Mucosa of descending colon (tissue), 3 donors: ENCODE measurements at places on chromosomes 3 and 15. TPM values are rescaled to one million over a fixed set of nuclear protein-coding genes. Genes with fewer than 3 reads are reported as not detected.

DNA sequence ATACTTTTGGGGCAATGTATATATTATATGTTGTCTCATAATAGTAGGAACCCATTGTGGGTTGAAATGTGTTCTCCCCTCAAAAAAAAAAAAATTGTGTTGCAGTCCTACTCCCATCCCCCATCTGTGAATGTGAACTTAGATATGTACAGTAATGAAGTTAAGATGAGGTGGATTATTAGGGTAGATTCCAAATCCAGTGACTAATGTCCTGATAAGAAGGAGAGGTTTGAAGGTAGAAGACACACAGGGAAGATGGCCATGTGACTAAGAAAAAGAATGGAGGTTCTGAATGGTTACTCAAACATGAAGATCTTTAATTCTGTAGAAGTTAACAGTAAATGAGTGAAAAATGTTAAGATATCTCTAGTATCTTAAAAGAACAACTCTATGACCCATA, 3.0 kb upstream of the ATOSA start:
- no peak for DNase-seq

GRCh38 chr15:58298879-58299850, 132.6 kb upstream of the LIPC start:
- no peak for DNase-seq

DNA sequence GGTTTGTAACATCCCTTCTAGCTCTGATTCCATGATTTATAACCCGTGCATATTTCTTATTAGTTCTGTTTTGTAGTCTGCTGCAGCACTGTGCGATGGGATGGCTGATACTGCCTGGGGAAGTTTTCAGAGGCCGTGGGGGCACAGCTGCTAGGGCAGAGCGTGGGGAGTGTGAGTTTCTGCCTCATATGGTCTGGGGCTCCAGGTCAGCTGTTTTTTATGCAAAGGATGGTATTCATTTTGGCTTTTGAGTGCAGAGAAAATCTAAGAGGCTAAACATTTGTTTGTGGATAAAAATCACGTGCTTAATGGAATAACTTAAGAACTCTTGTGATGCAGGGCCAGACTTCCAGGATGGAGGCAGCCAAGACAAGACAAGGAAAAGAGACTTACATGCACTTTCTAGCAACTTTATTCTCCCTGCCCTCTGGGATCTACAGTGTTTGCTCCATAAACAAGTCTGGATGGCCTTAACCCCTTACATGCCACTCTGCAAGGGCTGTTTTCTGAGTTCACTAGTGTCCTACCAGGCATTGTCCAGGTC, 45.5 kb upstream of the CFAP161 start:
- no peak for DNase-seq

GRCh38 chr3:15159501-15160136, 46.4 kb upstream of the CAPN7 start:
- DNase-seq = no peak

- peak; percentile 95 for DNase-seq
Measured at GRCh38 chr3:160941885-160942494, 163.2 kb downstream of the B3GALNT1 start.

DNA sequence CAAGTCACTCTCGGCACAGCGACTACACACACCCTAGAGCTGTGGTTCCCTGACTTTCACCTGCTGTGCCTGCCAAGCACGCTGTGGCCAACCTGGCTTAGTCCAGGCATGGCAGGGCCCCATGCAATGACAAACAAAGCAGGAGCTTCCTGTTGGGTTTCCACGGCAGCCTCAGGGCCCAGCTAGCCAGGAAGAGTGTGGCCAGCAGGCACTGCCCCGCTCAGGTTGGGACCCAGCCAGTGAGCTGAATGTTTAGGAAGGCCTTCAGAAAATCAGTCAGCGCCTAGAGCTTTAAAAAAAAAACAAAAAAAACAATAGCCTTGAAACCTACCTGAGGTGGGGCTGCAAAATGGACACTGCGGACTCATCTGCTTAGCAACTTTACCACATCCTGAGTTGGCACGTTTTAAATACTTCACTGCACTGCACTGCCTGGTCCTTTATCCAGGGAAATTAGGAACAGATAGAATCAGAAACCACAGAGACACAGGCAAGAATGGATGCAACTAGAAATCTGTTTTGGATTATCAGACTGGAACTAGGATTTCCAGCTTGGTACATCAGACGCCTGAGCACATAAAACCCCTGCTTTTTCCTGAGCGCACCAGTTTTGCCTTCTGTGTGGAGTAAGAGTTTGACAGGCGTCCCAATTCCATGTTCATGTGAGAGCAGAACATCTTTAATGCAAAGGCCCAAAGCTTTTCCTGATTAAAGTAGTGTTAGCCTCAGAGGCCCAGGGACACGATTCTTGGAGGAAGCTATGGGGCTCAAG, 36.2 kb upstream of the LDHAL6B start:
- peak; percentile 57 for DNase-seq

DNA sequence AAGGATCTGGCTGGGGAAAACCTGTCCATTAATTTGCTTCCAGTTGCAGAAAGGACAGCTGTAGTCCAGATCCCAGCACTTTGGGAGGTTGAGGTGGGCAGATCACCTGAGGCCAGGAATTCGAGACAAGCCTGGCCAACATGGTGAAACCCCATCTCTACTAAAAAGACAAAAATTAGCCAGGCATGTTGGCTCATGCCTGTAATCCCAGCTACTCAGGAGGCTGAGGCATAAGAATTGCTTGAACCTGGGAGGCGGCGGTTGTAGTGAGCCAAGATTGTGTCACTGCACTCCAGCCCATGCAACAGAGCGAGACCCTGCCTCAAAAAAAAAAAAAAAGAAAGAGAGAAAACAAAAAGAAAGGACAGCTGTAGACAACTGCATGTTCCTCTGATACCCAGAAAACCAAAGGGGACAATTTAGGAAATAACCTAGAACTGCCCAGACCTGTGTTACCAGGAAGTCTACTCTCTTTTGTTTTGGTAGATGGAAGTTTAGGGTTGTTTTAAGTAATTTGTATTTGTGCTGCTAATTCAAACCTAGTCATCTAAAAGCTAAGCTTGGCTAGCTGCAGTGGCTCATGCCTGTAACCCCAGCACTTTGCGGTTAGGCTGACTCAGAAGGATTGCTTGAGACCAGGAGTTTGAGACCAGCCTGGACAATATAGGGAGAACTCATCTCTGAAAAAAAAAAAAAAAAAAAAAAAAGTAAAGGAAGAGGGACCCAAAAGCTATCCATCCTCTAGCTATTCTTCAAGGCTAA, 22.7 kb downstream of the EXD1 start:
- DNase-seq = no peak

GRCh38 chr3:33100229-33100628, 3.3 kb upstream of the GLB1 start:
- no peak for DNase-seq

DNA sequence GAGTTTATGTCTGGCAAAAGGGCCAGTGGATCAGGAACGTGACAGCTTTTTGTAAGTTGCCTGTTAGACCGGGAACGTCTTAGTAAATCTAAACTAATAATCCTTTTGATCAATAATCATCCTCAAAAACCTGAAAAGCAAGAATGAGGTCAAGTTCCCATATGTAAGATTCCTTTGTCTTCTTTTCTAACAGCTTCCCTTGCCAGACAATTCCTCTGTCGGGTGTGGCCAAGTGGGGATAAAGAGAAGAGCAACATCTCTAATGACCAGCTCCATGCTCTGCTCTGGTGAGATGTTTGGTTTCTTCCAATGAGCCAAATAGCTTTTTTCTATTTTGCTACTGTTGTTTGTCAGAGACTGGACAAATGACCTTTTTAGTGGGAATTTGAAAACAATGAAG, 19.8 kb downstream of the FANCD2OS start:
- DNase-seq = no peak

- DNase-seq = peak; percentile 83
Measured at GRCh38 chr15:63599401-63600000, 2.3 kb downstream of the FBXL22 start.

- no peak for DNase-seq
Measured at GRCh38 chr3:131619821-131620220, 117.0 kb upstream of the MRPL3 start.

- DNase-seq = no peak
Measured at GRCh38 chr3:2154621-2155020, 56.0 kb downstream of the CNTN4 start.

- no peak for DNase-seq
Measured at GRCh38 chr3:10552631-10552943, 47.2 kb upstream of the ATP2B2 start.

- DNase-seq = peak; percentile 80
Measured at GRCh38 chr15:69758810-69759790, 306.5 kb downstream of the RPLP1 start.

GRCh38 chr3:82100378-82100777, 338.9 kb upstream of the GBE1 start:
- no peak for DNase-seq

DNA sequence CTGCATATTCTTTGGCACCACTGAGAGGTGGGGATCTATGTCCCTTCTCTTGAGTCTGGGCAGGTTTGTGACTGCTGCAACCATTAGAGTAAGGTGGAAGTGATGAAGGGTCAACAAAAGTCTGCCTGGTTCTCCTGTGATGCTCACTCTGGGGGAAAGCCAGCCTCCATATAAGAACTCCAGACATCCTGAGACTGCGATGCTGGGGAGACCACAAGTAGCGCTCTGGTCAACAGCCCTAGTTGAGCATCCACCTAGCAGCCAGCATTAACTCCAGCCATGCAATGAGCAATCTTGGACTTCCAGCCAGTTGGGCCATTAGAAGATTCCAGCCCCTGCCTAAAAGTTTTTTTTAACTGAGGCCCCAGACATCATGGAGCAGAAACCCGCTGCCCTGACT, 62.8 kb downstream of the SCN11A start:
- no peak for DNase-seq

The ITIH1 gene
- not detected for total RNA-seq

The CHD2 gene
- total RNA-seq = 86.2 TPM

The SCN5A gene
- total RNA-seq = 0.31 TPM

The TNFSF10 gene
- total RNA-seq = 70.6 TPM

The VPS33B gene
- total RNA-seq = 22.7 TPM

The CKMT1B gene
- total RNA-seq = 242 TPM

The GATA2 gene
- 1.6 TPM for total RNA-seq

The UBAP1L gene
- 6.9 TPM for total RNA-seq

The CHRM5 gene
- not detected for total RNA-seq

The OR5H6 gene
- not detected for total RNA-seq

The P3H2 gene
- total RNA-seq = 44.1 TPM
